CD14-positive monocyte (primary cell): ENCODE measurements at places on chromosomes 11 and 22. TPM values are rescaled to one million over a fixed set of nuclear protein-coding genes. Genes with fewer than 3 reads are reported as not detected.

- no peak for DNase-seq
- H3K4me1 ChIP-seq = peaks cover 33% of the 10 kb centered on the region
- H3K27me3 ChIP-seq = no peaks in the 10 kb centered on the region
- no peaks in the 10 kb centered on the region for H3K36me3 ChIP-seq
- H3K27ac ChIP-seq = peak overlapping the region; percentile 74
These were observed 30.4 kb downstream of the NEAT1 start for GRCh38 chr11:65452806-65453490.

DNA sequence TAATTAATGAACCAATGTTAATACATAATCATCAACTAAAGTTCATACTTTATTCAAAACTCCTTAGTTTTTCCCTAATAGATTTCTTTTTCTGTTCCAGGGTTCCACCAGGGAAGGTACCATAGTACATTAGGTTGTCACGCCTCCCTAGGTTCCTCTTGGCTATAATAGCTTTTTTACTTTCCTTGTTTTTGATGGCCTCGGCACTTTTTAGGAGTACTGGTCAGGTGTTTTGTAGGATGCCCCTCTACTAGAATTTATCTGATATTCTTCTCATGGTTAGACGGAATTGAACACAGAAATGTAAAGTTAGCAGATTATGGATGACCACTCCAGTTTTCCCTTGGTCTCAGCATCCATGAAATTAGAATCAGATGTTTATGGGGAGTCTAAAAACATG lies 34.0 kb downstream of the PARVA start:
- no peak for DNase-seq
- no peaks in the 10 kb centered on the region for H3K36me3 ChIP-seq
- H3K27me3 ChIP-seq = no peaks in the 10 kb centered on the region
- no peaks in the 10 kb centered on the region for H3K4me1 ChIP-seq
- H3K4me3 ChIP-seq = no peak overlapping the region
- H3K27ac ChIP-seq = no peak overlapping the region

DNA sequence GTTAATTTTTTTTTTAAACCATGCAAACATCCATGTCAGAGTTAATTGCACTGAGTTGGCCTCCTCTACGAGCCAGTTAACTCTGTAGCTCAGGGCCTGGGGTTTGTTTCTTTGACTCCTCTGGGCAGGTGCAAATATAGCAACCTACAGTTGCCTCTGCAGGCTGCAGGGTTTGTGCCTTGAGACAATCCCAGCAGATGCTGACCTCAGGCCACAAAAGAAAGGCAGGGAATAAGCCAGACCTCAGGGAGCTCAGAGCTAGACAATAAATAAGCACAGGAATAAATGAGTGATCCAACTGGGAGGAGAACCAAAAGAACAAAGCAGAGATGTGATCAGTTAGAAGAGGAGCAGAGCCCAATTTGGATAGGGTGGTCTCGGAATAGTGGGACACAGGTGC lies 390.8 kb downstream of the SHANK2 start:
- no peaks in the 10 kb centered on the region for H3K27me3 ChIP-seq
- no peak overlapping the region for H3K4me3 ChIP-seq
- no peaks in the 10 kb centered on the region for H3K4me1 ChIP-seq
- no peak for DNase-seq
- H3K27ac ChIP-seq = no peak overlapping the region
- no peaks in the 10 kb centered on the region for H3K36me3 ChIP-seq

GRCh38 chr11:120258661-120259060 lies 18.7 kb downstream of the POU2F3 start:
- H3K4me3 ChIP-seq = no peak overlapping the region
- no peaks in the 10 kb centered on the region for H3K36me3 ChIP-seq
- H3K4me1 ChIP-seq = no peaks in the 10 kb centered on the region

The ISX gene
- not detected for polyA plus RNA-seq
